ENCODE measurements at places on chromosomes 12 and 14. TPM values are rescaled to one million over a fixed set of nuclear protein-coding genes. Genes with fewer than 3 reads are reported as not detected.

DNA sequence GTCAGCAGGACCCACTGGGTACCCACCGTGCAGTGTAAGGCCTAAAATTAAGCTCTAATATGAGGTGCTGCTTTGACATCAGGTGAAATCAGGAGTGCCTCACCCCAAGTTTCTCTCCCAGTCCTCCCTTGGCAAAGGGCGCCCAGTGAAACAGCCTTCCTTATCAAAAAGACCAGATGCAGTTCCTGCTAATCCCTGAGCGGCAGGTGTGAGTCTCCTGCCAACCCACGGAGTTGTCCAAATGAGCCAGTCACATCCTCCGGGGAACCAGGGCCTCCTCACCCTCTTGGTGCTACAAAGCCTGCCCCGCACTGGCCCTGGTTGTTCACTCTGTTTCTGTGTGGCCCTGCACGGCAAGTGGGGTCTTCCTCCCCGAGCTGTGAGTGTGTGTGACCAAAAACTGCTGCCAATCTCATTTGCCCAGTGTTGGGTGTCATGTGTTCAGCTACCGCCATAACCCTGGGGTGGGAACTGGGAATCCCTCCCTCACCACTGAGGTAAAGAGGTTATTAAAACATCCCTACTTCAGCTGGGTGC lies 20.2 kb upstream of the P2RX4 start:
- no peak for DNase-seq

- peak; percentile 69 for DNase-seq
Measured at GRCh38 chr14:52080158-52080800, 11.4 kb upstream of the NID2 start.

GRCh38 chr14:20684662-20685456 lies 499 bp downstream of the RNASE4 start:
- peak; percentile 38 for DNase-seq

DNA sequence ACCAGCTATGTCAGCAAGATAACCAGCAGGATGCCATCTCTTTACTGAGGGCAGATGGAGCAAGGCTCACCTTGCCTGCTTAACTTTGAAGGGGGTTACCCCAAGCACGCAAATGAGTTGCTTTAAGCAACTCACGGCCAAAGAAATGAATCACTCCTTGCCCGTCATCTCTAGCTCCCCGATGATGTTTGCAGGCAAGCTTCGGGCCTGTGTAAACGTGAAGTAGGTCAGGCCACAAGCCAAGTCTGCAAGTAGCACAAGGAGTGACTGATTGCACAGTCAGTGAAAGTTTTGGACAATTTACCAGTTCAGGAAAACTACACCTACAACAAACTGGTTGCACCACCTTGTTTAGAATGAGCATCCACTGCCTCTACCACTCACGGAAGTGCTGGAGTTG lies 699.7 kb upstream of the TBX3 start:
- DNase-seq, result peak; percentile 99

DNA sequence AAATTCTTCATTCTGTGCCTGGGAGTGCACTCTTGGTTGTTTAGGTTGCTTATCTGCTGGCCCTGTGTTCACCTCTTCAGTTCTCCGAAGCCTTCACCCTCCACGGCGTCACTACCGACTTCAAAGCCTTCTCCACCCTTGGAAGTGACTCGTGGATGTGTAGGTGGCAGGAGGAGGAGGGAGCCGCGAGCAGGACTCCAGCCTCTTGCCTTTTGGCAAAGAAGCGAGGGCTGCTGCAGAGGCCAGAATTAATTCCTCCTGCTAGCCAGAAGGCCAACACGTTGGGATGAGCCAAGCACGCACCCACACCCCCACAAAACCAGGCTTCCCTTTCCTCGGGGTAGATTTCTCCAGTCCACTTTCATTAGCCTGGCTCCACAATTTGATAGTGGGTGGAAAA lies 86.5 kb downstream of the TBX5 start:
- no peak for DNase-seq

- no peak for DNase-seq
Measured at GRCh38 chr12:31859232-31859977, 99.8 kb upstream of the RESF1 start.

- DNase-seq, result no peak
Measured at GRCh38 chr14:103330536-103330935, 3.5 kb upstream of the EIF5 start.

DNA sequence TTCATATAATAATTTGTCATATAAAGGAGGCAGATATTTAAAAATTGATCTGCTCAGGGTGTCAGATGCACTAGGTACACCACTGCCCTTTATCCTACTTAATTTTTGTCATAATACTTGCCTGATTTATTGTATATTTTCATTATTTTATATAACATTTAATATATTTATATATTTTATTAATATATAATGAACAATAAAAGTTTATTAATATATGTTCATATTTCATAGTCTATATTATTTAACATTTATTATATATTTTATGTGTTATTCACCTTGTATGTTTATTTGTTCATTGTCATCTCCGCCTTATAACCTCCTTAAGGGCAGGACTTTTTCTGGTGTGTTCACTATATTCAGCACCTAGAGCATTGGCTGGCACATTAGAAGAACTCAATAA lies 232.4 kb upstream of the AMIGO2 start:
- no peak for DNase-seq

- no peak for DNase-seq
Measured at GRCh38 chr12:28711421-28711820, 437.7 kb upstream of the FAR2 start.

- DNase-seq, result no peak
Measured at GRCh38 chr12:58074259-58074658, 132.9 kb downstream of the ATP23 start.

DNA sequence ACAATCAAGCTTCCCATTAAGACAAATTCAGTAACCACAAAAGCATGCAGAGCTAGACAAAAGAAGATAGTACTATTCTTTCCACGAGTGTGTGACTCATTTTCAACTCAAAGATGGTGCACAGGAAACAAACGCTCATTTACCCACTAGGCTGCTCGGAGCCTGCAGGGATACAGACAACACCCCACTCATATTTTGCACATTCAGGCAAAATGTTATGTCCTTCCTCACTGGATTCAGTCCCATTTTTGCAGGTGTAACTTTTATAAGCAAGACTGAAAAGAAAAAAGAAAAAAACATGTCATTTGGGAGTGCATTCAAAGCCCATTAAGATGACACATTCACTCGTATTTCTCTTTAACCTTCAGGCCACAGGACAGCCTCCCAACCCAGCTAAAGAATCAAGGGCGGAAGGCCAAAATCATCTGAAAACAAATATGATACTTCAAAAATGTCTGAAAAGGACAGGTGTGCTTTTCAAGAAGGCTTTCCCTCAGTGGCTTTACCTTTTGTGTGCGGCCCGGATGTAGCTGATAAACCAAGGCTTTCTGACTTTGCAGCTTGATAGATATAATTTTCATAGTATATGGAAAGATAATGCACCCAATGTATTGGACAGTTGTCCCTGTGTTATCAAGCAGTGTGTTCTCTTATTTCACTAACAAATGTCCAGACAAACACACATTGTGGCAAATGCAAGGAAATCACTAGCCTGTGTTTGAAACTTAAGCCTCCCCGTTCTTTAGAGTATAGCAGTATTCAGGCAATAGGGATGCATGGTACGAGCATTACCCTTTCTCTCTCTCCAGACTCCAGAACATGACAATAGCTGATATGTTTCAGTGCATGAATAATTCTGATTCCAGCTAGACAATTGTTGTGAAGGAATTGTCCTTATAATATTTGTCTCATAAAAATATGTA lies 147.8 kb upstream of the KRR1 start:
- DNase-seq, result peak; percentile 96

GRCh38 chr12:126069549-126070165 lies 1004.4 kb downstream of the AACS start:
- DNase-seq, result peak; percentile 7

DNA sequence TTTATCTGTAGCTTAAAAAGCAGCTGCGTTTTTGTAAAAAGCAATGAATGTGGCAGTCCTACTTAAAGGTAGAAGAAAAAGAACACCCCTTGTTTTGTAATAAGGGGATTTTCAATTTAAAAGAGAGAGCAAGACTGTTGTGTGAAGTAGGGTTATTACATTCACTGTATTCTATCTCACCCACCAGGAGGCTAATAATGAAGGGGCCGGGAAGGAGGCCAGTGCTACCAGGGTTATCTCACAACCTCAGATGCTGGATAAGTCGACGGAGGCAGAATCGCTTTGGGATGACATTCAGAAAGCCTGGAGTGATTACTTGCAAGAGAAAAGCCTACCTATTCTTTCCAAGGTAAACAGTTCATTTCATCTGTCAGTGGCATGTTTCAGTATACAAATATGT lies 97.7 kb downstream of the RMST start:
- no peak for DNase-seq

The CBLN3 gene
- 1.3 TPM for polyA plus RNA-seq

The ITGA5 gene
- 104 TPM for polyA plus RNA-seq

The EML5 gene
- 0.07 TPM for polyA plus RNA-seq

The CHGA gene
- not detected for polyA plus RNA-seq

The TOMM20L gene
- polyA plus RNA-seq, result not detected

The FIGNL2 gene
- polyA plus RNA-seq, result 0.01 TPM

The CLEC6A gene
- not detected for polyA plus RNA-seq

The OR6C75 gene
- not detected for polyA plus RNA-seq

The FCF1 gene
- polyA plus RNA-seq, result 18.9 TPM
